ENCODE measurements at places on chromosomes 6 and 20.
A peak's percentile ranks its signal among the peaks of the same experiment; 100 is the strongest.

GRCh38 chr20:32524829-32525501 is 60.2 kb downstream of the NOL4L start:
- no peak for DNase-seq

DNA sequence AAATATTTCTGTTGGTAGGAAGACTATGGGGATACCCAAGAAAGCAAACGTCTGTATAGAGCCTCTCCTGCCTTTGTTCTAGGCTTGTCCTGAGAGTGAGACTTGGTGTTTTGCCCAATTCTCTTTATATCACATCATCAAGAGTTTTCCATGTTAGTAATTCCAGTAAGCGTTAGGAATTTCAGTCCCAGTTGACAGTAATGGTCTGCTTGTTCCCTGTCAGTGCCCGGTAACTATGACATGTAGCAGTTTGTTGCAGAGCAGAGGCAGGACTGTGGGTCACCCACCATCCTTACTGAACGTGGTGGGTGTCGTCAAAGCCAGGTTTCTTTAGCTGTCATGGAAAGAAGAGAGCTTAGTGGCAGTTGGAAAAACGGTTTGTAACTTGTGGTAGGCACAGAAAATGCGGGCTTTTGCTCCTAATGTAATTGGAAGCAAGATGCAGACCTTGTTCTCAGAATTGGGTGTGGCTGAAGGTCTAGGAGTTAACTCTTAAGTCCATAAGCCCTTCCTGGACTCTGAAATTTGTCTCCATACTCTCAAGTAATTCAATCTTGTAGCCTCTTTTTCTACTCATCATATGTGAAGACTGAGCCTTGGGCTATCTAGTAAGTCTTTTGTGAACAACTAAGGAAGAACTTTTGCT is 188.8 kb downstream of the TMEM242 start:
- DNase-seq, result no peak

GRCh38 chr6:3612341-3613041 is 139.0 kb downstream of the PXDC1 start:
- DNase-seq, result peak; percentile 68

GRCh38 chr20:9179193-9179802 is 110.4 kb downstream of the PLCB4 start:
- DNase-seq, result no peak

DNA sequence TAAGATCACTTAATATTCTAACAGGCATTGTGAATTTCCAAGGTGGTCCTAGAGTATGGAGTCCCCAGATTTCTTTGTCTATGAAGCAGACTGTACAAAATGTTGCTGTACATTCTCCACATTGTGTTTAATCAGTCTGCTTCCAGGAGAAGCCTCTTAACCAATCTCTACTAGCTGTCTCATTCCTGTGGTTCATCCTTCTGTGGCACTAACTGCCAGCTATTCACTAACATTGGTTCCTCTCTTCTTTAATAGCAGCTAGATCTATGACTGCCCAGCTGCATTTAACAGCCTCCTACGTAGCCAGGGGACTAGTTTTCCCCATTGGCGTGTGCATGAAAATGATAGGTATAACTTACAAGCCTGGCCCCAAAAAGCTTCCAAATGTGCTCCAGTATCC is 395.4 kb downstream of the SAMD5 start:
- DNase-seq, result no peak

DNA sequence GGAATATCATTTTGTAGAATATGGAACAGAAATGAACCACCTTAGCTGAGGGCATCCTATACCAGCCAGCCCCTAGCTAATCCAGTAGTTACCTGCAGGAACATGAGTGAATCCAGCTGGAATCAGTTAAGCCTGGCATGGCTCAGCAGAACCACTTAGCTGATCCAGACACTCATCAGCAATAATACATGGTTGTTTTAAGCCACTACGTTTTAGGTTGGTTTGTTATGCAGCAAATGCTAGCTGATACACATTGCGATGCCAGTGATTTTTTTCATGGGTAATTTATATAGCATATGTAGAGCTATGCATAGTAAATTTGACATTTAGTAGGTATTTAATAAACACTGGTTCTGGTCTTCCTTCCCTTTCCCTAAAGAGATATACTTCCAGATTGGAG is 201.9 kb upstream of the JAG1 start:
- DNase-seq, result no peak

DNA sequence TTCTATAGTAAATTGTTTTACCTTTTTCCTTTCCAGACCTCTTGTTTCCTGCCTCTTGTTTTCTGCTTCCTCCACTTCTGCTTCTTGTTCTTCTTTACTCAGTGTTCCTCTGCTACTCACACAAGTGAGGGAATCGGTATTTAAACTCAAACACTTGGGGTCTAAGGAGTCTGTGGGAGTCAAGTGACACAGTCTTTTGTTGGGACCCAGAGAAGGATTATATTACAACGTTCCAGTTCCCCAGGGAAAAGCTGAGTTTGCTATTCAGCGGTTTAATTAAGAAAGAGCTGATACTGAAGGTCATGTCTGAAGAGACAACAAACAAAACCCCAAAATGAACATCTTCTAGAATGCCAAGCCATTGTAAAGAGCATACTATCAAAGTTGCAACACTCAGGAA is 107.8 kb upstream of the CITED2 start:
- no peak for DNase-seq

DNA sequence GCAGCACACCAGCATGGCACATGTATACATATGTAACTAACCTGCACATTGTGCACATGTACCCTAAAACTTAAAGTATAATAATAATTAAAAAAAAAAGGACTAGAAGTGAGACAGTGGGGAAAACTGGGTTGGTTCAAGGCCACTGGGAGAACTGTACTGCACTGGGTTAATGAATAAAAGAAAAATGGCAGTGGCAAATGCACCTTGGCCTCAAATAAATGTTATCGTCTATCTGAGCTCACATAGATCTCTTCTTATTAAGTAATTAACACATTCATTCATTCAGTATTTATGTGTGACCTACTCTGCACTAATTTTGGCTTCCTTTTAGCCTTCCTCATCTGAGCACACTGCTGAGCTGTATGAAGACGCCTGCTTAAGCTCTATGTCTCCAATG is 17.5 kb downstream of the CITED2 start:
- DNase-seq, result no peak

- DNase-seq, result peak; percentile 76
These were observed 219.0 kb upstream of the JARID2 start for GRCh38 chr6:15026832-15027231.

GRCh38 chr20:46523108-46523507 is 9.7 kb upstream of the ZNF334 start:
- no peak for DNase-seq

DNA sequence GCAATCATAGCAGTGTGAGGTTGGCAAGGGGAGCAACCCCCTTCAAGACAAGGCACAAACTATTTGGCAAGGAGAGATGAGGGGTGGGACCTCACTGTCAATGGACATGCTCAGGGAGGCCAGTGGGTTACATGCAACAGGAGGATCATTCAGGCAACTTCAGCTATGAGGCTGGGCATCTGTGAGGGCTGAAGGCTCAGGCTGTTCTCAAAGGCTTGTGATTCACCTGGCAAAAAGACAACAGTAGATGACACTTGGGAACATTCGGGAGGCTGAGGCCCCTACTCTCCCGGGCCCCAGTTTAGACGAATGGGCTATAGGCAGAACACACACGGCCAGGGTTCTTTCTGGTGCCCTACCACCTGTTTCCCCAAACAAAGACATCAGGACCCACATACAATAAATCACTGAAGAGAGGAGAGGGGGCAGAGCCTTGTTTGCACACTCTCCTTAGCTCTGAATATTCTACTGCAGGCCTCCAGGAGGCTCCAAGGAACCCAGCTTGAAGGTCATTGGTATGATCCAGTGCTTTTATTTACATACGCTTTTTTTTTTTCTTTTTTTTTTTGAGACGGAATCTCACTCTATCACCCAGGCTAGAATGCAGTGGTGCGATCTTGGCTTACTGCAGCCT is 7.9 kb downstream of the TUBB start:
- no peak for DNase-seq

GRCh38 chr6:2353412-2354137 is 108.2 kb upstream of the GMDS start:
- DNase-seq, result no peak

DNA sequence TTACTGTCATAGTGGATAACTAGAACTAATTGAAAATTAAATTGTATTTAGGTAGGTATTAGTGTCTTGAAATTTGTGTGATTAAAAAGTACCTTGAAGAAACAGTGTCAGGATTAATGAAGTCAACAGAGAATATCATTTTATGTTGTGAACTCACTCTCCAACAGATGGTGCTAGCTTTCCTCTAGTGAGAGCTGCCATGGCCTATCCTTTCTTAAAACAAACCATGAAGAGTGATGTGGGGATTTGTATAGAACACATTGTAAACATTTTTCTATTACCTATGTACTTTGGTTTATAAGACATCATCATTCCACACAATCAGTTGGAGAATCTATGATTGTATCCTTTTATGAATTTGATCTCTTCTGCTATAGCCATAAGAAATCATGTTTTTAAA is 4.8 kb upstream of the SRSF12 start:
- no peak for DNase-seq

- DNase-seq, result no peak
These were observed 146.9 kb downstream of the TBC1D7 start for GRCh38 chr6:13181393-13181792.

- no peak for DNase-seq
These were observed 62.9 kb downstream of the ARHGAP18 start for GRCh38 chr6:129647044-129647443.

- no peak for DNase-seq
These were observed 6.2 kb upstream of the CYP24A1 start for GRCh38 chr20:54179946-54180345.

DNA sequence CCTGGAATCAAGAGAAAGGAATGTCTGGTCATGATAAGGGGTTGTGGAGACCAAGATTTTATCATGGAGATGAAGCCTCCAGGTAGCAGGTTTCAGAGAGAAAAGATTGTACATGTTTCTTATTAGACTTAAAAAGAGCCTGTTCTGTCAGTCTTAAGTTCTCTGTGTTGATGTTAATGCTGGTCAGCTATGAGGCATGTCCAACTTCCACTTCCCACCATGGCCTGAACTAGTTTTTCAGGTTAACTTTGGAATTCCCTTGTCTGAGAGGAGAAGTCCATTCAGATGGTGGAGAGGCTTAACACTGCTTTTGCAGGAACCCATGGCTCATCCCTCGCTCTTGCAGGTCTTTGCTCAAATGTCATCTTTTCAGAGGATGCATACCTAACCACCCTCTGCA is 27.5 kb upstream of the TAB2 start:
- DNase-seq, result no peak

- no peak for DNase-seq
These were observed 66.5 kb upstream of the FUCA2 start for GRCh38 chr6:143578054-143578453.

- no peak for DNase-seq
These were observed 24.0 kb upstream of the MYT1 start for GRCh38 chr20:64140061-64140931.

- peak; percentile 3 for DNase-seq
These were observed 11.5 kb downstream of the GNL1 start for GRCh38 chr6:30544666-30545272.

GRCh38 chr20:53734006-53734688 is 140.5 kb upstream of the ZNF217 start:
- DNase-seq, result no peak

DNA sequence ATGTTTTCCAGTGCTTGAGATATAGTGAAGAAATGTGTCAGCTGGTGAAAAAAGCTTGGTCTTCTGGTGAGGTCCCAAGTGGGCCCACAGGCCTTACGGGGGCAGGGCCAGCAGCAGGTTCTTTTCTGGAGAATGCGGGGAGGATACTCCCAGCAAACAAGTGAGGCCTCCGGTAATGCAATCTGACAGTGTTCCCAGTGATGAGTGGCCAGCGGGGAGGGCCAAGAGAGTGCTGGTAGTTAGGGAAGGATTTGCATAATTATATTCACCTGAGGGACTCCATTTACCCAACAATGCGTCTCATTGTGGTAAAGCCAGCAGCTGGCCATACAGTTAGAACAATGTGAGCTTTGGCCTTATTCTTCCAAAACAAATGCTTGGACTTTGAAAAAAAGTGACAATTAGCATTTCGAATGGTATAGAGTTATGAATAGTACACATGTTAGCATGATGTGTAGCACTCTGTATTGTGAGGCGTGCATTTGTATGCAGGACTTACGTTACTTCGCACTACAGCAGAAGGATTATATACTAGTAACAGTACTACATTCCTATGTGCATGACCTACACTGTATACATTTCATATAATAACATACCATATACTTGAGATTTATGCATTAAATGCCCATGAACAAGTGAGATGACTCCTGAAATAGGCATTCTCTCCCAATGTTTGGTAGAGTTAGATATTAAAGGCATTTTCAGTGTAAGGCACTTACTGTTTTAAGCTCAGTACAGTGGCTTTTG is 69.8 kb downstream of the MYB start:
- no peak for DNase-seq

- DNase-seq, result no peak
These were observed 17.1 kb downstream of the PRKN start for GRCh38 chr6:162710419-162710818.

DNA sequence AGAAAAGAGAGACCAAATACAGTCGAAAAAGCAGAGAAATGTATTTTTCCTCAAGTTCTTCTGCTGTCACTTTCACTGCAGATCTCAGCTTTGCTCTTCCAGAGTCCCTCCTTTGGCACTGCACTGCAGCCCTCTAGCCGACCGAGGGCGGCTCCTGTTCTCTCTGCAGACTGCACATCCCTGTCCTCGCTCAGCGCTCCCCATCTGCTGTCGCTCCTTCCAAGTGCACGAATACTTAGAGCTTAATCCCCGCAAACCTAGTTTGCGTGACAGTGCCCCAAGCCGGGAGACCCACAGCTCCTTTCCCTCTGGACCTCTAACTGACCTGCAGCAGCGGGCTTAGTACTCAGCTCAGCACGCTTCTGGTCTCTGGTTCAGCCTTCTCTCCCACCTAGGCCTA is 15.2 kb downstream of the RPP21 start:
- no peak for DNase-seq

DNA sequence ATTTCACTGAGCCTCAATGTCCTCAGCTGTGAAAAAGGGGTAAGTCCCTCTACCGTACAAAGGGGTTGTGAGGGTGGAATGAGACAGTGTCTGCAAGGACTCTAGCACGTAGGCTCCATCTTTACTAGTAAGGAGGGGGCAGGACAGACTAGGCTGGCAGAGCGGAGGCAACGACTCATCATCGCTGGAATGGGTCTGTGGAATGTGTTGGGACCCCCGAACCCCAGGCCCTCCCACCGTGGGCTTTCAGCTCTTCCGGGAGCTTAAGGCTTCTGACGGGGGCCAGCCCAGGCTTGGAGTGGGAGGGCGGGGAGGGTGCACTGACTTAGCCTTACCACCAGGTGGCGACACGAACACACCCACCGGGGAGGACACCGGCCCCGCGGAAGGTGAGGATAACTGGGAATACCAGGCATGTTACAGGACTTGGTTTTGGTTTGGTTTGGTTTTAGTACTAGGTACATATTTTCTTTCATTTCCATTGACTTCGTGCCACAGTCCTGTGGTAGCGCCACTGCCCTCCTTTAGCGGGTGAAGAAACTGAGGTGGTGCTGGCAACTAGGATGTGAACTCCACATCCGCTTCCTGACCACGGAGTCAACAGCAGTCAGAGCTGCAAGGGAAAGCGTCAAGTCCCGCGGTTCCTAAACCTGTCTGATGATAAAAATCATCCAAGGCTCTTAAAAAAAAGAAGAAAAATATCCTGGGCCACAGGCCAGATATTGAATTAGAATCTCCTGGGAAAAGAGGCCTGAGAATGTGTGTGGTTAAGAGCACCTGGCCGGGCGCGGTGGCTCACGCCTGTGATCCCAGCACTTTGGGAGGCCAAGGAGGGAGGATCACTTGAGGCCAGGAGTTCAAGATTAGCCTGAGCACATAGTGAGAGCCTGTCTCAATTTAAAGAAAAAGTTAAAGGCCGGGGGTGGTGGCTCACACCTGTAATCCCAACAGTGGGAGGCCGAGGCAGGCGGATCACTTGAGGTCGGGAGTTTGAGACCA is 10.3 kb upstream of the TULP1 start:
- no peak for DNase-seq

- DNase-seq, result no peak
These were observed 76.1 kb downstream of the FAM135A start for GRCh38 chr6:70489364-70489763.
